ENCODE measurements at places on chromosomes 3 and 15.
A peak's percentile ranks its signal among the peaks of the same experiment; 100 is the strongest.

- DNase-seq: no peak
Observed at GRCh38 chr3:166484470-166484869, 647.2 kb upstream of the BCHE start.

- no peak for DNase-seq
Observed at GRCh38 chr3:39937874-39938273, 128.5 kb downstream of the MYRIP start.

GRCh38 chr15:45091161-45091560, 22.8 kb downstream of the DUOX2 start:
- DNase-seq: no peak

- DNase-seq: no peak
Observed at GRCh38 chr3:128351546-128351945, 115.1 kb downstream of the DNAJB8 start.

- DNase-seq: peak; percentile 92
Observed at GRCh38 chr3:128993461-128994172, at the start of gene CFAP92. Gene CFAP92 (minus strand): TSS chr3:128994076. CDS start chr3:128993304, 772 bp downstream.

DNA sequence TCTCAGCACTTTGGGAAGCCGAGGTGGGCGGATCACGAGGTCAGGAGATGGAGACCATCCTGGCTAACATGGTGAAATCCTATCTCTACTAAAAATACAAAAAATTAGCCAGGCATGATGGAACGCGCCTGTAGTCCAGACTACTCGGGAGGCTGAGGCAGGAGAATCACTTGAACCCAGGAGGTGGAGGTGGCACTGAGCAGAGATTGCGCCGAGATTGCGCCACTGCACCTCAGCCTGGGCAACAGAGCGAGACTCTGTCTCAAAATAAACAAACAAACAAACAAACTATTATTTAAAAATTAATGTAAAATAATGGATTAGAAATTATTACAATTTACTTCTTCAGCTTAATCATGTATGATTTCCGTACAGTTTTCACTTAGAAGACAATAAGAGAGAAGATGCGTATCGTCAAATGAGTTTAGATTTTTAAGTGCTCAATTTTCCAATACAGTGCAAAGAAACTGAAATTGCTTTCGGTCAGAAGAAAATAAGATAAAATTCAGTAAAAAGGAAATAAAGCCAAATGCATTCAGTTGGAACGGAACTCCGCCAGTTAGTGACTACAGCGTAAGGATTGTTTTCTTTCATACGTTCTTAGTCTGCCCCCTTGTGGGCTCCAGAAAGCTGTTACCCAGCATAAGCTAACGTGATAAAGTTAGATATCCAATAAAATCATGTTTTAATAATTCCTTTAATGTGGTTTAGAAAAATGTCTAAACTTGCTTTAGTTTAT, 24.8 kb downstream of the AADAC start:
- DNase-seq: peak; percentile 74

DNA sequence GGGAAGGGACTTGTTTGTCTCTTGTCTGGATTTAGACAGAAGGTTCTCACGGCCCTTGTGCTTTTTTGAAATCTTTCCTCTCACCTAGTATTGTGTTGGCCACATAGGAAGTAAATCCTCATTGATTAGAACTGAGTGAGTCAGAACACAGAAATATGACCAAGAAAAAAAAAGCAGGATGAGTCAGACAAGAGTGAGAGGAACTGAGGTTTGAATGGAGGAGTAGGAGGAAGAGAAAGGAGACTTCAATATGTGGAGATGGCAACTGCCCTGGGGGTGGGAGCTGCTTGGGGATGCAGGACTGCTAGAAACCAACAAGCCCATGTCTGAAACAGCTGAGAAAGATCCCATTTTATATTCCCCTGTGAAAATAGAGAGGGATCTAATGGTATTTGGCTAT, 194.1 kb upstream of the ZBTB20 start:
- peak; percentile 68 for DNase-seq

- no peak for DNase-seq
Observed at GRCh38 chr3:131390331-131390730, 8.8 kb downstream of the NUDT16 start.

DNA sequence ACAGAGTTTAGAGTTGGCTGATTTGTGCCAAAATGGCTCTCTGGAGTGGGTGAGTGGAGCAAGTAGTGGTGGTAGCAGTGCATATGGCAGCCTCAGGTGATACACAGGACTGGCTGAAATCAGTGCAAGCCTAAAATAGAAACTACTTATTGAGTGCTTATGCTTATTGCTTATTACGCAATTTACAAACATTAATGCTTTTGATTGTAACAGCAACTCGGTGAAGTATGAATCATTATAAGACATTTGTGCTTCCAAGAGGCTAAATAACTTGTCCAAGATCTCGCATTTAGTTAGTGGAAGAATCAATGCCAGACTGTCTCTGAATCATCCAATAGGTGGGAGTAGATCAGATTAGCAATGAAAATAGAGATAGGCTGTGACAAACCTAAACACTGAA, 353.8 kb downstream of the NAALADL2 start:
- no peak for DNase-seq

DNA sequence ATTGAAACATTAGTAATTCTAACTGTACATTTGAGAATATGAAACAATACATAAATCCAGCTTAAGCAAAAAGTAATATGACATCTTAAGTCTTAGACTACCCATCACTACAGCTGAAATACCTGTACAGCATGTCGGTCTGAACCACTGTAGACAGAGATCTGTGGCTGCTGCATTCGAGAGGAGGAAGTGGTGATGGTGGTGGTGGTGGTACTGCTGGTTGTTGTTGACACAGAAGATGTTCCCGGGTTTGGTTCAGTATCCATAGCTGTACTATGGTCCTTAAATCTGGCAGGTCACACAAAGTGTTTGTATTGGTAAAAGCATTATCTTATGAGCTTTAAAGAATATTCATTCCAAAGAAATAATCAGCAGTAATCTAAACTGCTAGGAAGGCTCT, 2.9 kb downstream of the PHC3 start:
- DNase-seq: no peak

DNA sequence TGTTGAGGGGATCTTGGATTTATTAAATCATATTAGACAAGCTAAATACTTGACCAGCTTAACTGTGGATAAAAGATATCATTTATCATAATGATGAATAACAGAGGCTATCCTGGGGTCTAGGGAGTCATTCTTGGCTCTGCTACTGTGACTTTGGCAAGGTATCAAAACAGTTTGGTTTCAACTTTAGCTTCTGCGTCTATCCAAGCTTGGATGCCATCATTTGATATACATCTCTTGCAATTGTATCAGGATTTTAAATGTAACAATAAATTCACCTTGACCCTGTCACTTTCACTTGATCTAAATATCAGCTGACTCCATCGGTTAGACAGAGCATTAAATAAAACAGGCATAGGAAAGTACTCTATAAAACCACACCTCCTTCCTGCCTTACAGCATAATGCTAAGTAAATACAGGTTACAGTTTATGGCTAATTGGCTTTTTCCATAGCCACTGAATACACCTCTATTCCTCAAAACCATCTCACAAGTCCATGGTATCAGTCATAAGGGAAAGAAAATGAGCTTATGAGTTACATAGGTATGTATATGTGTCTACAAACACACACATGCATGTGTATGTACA, 262.9 kb downstream of the CTNNB1 start:
- DNase-seq: no peak

Measured in GM03348 (cell line).